Myocyte (in vitro differentiated cells): ENCODE measurements at places on chromosomes 1 and 21. TPM values are rescaled to one million over a fixed set of nuclear protein-coding genes. Genes with fewer than 3 reads are reported as not detected.

GRCh38 chr1:162470216-162470615 is 27.4 kb upstream of the UHMK1 start:
- DNase-seq, result no peak

- DNase-seq, result no peak
These were observed 45.1 kb downstream of the SLX9 start for GRCh38 chr21:44984792-44985440.

DNA sequence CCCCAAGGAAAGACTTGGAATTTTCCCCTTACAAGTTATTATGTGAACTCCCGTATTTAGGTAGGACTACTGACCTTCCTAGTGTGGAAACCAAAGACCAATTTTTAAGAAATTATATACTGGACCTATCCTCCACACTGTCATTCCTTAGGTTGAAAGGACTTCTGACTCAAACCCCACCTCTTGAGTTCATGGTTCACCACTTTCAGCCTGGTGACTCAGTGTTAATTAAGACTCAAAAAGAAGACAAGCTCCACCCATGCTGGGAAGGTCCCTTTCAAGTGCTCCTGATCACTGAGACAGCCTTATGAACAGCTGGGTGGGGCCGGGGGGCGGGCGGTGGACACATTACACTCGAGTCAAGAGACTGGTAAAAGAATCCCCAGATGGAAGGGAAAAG is 113.2 kb downstream of the LRRC53 start:
- DNase-seq, result no peak

DNA sequence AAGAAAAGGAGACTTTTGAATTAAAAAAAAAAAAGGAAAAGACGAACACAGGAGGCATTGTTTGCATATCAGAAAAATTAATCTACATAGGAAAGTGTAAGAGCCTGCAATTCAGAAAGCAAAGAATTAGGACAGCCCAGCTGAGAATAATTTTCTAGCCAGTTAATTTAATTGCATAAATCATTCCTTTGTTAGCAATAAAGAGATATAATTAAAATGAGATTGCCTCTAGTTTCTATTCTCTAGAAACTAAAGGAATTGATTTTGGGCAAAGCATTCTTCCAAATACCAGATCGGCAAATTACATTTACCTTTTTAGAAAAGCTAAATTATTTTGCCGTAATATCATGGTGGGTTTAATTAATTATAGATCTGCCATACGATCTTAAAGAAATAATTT is 46.0 kb downstream of the NUF2 start:
- no peak for DNase-seq

DNA sequence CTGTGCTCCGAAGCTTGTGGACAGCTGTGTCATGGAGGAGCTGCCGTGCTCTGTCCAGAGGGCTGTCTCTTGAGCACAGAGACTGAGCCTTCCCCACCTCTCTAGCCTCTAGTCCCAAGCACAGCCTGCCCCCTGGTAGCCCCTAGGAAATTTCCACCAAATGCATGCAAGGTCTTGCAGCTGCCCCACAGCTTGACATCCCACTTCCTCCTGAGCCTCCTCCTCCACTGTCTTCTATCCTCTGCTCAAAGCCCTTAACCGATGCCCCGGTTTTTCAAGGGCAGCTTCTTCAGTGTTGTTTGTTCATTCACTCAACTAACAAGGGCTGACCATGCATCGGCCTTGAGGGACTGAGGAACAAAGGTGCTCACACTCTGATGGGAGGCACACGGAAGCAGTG is 20.6 kb upstream of the PROK1 start:
- no peak for DNase-seq

- DNase-seq, result peak; percentile 38
These were observed 112.1 kb downstream of the BCAR3 start for GRCh38 chr1:93569489-93569888.

Gene PLA2G2F
- total RNA-seq, result not detected in 2 replicates

- peak; percentile 89 for DNase-seq
These were observed 50.8 kb upstream of the CLIC4 start for GRCh38 chr1:24694380-24694843.

Gene IARS2
- 82.0 and 90.6 TPM in 2 replicates for total RNA-seq

Gene HSD3B2
- not detected in 2 replicates for total RNA-seq

DNA sequence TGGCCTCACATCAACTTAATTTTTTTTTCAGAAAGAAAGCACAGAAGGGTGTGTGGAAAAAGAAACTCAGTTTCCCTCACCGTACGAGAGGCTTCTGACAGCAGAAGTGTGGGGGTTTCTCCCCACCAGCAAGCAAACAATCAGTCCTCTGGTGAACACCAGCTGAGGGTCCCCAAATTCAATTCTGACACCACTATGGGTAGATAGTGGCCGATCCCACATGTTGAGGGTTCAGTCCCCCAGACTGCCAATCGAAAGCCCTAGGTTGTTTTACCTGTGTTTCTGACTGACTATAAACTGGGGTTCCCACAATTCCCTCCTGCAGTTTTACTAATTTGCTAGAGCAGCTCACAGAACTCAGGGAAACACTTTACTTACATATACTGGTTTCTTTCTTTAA is 2.1 kb downstream of the IFI6 start:
- no peak for DNase-seq

DNA sequence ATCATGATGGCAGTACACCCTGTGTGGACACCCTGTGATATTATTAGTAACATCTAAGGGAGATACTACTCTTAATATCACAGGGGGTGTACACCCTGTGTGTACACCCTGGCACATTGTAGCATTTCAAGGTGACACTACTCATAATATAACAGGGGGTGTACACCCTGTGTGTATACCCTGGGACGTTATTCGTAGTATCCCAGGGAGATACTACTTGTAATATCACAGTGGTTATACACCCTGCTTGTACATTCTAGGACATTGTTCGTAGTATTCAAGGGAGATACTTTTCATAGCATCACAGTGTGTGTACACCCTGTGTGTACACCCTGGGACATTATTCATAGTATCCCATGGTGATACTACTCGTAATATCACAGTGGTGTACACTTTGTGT is 67.4 kb upstream of the CNIH3 start:
- DNase-seq, result no peak

GRCh38 chr1:172323686-172324085 is 96.8 kb upstream of the C1orf105 start:
- no peak for DNase-seq

Gene SPRR2D
- not detected in 2 replicates for total RNA-seq

DNA sequence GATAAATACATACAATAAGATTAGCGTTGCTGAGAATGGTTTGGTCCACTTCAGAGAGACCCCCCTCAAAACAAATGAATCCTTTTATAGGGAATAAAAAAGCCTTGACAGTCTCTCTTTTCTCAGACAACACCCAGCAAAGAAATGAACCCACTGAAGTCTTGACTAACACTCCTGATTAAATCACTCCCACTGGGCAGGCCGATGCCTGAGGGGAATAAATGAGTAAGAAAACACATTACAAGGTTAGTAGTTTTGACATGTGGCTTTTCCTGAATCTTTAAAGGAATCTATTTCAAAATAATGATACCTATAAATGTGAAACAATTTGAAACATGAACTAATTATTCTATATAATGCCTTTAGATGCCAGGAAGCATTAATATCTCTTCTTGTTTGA is 146.9 kb upstream of the POGK start:
- no peak for DNase-seq

DNA sequence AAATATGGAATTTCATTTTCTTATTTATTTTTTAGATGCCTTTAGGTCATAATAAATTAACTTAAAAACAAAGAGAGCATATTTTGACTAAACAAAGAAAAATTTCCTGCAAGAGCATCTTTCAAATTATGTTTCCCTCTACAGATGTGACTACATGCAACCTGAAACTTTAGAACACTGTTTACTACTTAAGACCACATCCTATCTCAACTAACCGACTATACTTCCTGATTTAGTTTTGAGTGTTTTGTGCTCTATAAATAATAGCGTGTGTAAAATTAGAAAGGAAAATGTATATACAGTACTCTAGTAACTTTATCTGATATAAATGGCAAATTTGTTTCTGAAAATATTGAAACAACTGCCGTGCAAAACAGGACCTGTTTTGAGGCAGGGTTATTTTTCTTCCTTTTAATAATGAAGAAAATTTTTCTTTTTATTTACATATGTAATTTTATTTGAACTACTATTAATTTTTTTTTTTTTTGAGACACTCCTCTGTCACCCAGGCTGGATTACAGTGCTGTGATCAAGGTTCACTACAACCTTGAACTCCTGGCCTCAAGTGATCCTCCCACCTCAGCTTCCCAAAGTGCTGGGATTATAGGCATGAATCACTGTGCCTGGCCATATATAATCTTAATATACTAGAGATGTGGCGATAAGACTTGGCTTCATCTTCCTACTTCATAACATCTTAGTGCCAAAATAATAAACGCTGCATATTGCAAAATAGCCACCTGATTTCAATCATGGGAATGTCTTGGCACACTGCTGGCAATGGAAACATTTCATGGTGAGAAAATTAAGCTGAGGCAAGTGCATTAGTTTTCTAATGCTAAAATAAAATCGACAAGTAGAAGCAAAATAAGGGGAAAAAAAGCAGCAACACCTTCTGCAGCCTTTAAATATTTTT is 12.3 kb downstream of the ZRANB2 start:
- DNase-seq, result no peak

Gene PEAR1
- 0.05 TPM in 1 of 2 replicates, not detected in the other for total RNA-seq

Gene RCAN3
- total RNA-seq, result 0.94 and 2.5 TPM in 2 replicates

- DNase-seq, result no peak
These were observed 32.8 kb upstream of the AJAP1 start for GRCh38 chr1:4621646-4622045.

Gene TSPEAR
- not detected in 2 replicates for total RNA-seq

GRCh38 chr1:24186993-24187790 is at the start of gene IFNLR1:
TSS of gene IFNLR1 (minus strand) at chr1:24187289. CDS start at chr1:24187248, 41 bp downstream.
- DNase-seq, result no peak

- DNase-seq, result peak; percentile 44
These were observed 7.5 kb upstream of the ZNF648 start for GRCh38 chr1:182069028-182069466.

- no peak for DNase-seq
These were observed 17.1 kb downstream of the EPHA2 start for GRCh38 chr1:16138772-16139221.

DNA sequence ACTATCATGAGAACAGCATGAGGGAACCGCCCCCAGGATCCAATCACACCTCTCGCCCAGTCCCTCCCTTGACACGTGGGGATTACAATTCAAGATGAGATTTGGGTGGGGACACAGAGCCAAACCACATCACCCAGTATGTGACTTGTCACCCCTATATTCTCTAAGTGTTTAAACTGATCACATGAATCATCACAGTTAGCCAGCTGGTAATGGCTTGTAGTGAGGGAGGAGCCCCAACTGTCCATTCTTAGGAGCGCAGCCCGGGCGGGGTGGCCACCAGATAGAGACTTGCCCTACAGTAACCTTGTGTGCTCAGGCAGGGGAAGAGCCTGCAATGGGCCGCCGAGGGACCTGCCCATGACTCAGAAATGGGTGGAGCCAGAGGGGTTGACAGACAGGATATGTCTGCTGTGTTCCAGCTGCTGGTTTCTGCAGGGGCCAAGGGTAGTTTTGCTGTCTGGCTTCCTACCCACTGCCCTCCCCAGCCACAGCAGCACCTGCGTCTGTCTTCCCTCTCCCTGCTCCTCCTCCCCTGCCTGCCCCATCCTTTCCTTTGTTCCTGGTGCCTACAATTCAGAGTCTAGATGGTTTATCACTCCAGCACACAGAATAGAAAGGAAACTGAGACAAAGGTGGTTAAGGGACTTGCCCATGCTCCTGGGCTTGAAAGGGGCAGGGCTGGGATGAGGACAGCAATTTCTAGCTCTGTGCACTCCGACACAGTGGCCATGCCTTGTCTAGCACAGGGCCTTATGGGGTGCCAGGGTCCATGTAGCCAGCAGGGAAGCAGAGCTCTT is 9.2 kb downstream of the ABCG1 start:
- peak; percentile 85 for DNase-seq

Gene PLCH2
- 0.21 and 0.57 TPM in 2 replicates for total RNA-seq
